Skeletal muscle cell (primary cell): ENCODE measurements at places on chromosomes 5 and 9.

GRCh38 chr5:168156170-168156569, 135.3 kb upstream of the WWC1 start:
- no peak for DNase-seq

DNA sequence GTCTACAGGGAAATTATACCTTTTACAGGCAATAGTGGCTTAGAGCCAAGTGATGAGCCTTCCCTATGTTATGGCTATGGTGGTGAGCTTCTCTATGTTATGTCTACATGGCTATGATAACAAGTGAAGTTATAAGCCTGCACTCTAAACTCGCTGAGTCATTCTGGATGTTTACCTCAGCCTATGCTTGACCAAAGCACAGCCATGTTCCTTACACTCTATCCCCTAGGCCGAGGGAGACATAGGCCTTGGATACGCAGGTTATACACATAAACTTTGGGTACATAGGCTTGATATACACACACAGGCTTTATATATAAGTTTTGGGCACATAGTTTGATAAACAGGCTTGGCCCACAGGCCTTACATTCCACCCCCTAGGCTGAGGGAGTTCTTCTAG, 13.8 kb downstream of the DMAC1 start:
- DNase-seq: no peak

DNA sequence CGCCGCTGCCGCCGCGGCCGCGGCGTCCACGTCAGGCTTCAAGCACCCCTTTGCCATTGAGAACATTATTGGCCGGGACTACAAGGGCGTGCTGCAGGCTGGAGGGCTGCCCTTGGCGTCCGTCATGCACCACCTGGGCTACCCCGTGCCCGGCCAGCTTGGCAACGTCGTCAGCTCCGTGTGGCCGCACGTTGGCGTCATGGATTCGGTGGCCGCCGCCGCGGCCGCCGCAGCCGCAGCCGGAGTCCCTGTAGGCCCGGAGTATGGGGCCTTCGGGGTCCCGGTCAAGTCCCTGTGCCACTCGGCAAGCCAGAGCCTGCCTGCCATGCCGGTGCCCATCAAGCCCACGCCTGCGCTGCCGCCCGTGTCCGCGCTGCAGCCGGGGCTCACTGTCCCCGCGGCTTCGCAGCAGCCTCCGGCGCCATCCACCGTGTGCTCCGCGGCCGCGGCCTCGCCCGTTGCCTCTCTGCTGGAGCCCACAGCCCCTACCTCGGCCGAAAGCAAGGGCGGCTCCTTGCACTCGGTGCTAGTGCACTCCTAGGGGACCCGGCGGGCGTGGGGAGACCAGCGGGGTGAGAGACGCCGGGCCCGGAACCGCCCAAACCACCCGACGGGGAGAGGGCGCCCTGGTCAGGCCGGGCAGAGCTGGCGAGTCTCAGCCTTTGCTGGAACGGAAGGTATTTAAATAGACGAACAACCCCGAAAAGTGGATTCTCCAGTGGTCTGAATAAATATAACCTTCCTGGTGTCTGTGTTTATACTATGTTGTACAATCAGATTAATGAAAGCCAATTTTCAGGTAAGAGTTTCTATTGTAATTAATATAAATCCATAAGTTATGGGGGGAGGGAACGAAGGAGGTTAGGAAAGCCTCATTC, 1.2 kb downstream of the FOXB2 start:
- no peak for DNase-seq

DNA sequence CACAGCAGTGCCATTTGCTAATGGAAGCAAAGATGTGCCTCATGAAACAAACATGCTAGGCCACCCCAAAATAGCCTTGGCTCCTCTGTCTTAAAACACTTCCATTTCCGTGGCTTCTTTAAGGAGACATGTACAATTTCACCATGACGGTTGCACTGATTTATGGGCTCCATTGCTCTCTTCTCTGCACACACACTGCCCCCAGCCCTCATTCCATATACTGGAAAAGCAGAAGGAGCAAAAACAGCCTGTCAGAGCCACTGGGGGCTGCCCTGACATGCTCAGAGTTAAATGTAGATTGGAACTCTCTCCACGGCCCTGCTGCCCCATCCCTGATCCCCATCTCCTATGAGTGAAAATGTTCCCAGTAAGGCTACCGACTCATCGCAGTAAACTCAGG, 114.8 kb downstream of the ROR2 start:
- no peak for DNase-seq

DNA sequence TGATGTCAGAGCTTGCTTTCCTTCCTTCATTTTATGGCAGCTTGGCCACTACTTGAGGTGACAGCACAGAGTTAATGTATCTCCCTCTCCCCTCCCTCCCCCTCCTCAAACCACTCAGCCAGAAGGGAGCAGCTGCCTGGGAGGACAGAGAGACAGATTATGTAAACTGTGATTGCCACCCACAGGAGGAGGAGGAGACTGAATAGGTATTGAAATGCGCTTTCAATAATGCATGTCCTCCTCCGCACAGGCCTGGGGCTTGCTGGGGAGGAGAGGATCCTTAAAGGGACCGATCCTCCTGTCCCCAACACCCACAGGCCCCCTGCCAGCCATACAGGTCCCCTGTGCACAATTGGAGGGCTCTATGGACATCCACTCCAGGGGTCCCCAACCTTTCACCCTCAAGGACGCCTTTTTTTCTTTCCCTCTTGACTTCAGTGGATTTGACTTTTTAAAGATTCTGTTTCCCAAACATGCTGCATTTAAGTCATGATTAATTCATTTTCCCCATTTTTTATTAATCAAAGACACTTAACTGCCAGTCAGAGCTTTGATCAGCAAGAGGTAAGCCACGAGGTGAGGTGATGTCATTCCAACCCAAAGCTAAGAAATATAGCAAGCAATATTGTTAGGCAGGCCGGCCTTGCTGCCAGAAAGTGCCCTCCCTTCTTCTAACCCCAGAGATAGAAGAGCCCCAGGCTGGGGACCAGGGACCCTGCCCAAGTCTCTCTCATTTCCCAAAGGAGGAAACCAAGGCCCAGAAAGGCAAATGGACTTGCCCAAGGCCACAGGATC, 47.5 kb upstream of the CPLX2 start:
- no peak for DNase-seq

- DNase-seq: no peak
Observed at GRCh38 chr9:84874022-84874421, 204.5 kb downstream of the NTRK2 start.

- DNase-seq: no peak
Observed at GRCh38 chr5:1725641-1726468, 73.8 kb downstream of the MRPL36 start.

- no peak for DNase-seq
Observed at GRCh38 chr9:27369591-27369990, 72.6 kb upstream of the EQTN start.

DNA sequence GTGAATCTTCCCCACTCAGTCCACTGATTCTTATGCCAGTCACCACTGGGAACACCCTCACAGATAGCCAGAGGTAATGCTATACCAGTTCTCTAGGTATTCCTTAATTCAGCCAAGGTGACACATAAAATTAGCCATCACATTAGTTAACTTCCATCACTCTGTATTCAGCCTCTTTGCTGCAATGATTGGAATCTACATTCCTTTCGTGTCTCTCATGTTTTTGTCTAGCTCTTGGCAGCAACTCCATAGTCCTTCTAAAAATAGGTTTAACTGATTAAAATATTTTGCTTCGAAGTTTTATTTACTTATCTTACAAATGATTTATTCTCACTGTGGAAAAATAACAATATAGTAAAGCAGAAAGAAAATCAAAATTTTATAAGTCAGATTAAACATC, 19.6 kb upstream of the RNF20 start:
- DNase-seq: no peak

- no peak for DNase-seq
Observed at GRCh38 chr9:4883326-4883873, 90.7 kb downstream of the RCL1 start.

DNA sequence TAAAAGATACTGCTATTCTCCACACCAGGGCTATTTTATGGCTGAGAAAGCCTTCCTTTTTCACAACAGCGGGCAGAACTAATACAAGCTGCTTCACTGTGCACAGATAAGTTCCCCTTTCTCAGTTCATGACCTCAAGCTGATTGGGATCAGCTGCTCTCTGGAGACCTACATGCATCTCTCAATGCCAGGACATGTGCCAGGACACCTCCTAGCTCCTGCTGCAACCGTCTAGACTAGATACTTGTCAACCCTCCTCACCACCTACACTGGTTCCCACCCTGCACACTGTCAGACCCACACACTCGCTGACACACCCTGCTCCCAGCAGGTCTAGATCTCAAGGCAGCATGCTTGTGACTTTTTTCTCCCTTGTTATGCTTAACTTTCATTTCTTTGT, 39.8 kb downstream of the STARD4 start:
- DNase-seq: no peak

- no peak for DNase-seq
Observed at GRCh38 chr5:41335596-41336181, 122.4 kb upstream of the C6 start.

- DNase-seq: peak; percentile 69
Observed at GRCh38 chr9:31304576-31304975, 1079.9 kb upstream of the ACO1 start.

- no peak for DNase-seq
Observed at GRCh38 chr9:1794547-1795270, 220.4 kb upstream of the SMARCA2 start.

- DNase-seq: no peak
Observed at GRCh38 chr5:133295520-133295919, 243.7 kb downstream of the HSPA4 start.

DNA sequence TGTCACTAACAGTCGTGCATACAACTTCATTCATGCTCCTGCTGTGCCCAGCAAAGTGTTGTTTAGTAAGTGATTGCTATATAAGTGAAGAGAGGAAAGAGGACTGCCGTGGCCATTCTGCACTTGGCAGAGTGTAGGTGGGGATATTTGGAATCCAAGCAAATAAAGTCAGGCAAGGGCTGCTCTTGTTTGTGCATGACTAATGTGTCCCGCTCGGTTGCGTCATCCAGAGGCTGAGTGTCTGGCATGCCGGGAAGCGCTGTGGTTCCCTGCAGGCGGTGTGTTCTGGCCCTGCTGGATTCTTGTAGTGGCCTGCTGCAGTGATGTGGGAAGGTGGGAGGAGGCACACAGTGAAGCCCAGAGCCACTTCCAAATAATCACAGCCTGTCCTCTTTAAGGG, 136.9 kb upstream of the ANKH start:
- peak; percentile 93 for DNase-seq

DNA sequence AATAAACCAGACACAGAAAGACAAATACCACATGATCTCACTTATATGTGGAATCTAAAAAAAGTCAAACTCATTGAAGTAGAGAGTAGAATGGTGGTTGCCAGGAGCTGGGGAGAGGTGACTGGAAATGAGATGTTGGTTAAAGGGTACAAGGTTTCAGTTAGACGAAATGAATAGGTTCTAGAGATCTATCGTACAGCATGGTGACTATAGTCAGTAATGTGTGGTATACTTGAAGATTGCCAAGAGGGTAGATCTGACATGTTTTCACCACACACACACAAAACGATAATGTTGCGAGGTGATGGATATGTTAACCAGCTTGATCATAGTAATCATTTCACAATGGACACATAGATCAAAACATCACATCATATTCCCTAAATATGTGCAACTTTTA, 46.4 kb downstream of the FGF1 start:
- no peak for DNase-seq

GRCh38 chr5:32494827-32495226, 50.3 kb upstream of the ZFR start:
- no peak for DNase-seq

DNA sequence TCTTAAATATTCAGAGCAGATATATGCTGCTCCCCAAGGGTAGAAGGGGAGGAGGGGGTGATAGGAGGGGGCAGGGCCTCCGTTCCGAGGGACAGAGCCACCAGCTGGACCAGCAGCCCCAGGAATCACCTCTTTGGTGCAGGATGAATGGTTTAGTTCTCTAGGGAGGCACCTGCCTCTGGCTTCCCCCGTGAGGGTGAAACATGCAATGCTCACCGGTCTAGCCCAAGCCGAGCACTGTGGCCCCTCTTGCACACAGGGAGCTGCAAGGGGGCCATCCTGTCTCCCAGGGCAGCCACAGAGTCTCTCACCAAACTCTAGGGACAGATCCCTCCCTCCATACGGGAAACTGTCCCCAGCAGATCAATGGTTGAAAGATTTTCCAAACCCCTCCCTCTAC, 163.7 kb downstream of the DAB2IP start:
- DNase-seq: no peak

DNA sequence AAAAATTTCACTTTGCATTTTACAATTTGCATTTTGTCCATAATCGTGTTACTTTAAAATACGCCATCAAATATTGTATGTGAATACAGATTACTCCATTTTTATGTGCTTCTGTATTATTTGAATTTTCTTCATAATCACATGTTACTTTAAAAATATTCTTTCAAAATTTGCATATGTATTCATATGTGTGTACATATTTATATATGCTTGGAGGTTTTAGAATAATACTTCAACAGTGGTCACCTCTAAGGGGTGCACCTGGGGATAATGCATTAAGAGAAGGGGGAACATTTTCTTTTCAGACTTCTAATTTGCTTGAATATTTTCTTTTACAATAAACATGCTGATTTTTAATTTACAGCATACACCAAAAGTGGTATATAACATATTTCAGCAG, 21.9 kb upstream of the ELL2 start:
- DNase-seq: no peak

DNA sequence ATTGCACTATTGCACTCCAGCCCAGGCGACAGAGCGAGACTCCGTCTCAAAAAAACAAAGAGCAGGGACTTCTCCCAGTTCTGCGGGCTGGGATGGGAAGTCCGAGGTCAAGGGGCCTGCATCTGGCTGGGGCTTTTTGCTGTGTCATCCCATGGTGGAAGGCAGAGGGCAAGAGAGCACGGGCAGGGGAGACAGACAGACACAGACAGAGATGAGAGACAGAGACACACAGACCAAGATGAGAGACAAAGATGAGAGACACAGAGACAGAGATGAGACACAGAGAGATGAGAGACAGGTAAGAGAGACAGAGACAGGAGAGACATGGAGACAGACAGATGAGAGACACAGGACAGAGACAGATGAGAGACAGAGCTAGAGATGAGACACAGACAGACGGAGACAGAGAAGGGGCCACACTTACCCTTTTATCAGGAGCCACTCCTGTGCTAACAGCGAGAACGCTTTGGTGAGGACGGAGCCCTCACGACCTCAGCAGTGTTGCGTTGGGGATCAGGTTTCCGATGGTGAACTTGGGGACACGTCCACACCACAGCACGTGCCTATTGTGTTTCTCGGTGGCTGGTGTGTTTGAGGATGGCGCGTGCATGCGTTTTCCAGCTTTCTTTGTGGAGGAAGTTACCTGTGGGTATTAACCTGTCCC, 8.9 kb upstream of the TOR4A start:
- no peak for DNase-seq

DNA sequence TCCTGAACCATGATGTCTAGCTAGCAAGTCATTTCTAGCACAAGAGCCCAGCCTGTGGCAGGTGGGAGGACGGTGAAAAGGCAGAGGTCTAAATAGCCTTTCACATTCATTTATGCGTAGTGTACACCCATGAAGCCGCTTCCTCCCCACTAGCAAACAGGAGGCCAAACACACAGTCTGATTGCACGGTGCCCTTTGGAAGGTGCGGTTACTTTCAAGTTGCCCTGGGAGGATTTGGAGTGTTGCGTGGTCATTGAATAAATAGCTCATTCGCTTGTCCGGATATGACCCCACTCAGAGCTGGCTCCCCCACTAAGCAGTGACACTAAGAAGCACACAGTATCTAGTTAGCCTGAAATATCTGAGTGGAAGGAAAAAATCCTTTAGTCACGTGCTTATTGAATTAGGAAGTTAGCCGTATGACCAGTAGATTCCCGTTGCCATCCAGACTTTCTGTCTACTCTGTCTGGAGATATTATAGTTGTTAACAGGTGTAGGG, 664 bp upstream of the ARSB start:
- no peak for DNase-seq
